Daoy (cell line): ENCODE measurements at places on chromosomes 6 and 20. TPM values are rescaled to one million over a fixed set of nuclear protein-coding genes. Genes with fewer than 3 reads are reported as not detected.

DNA sequence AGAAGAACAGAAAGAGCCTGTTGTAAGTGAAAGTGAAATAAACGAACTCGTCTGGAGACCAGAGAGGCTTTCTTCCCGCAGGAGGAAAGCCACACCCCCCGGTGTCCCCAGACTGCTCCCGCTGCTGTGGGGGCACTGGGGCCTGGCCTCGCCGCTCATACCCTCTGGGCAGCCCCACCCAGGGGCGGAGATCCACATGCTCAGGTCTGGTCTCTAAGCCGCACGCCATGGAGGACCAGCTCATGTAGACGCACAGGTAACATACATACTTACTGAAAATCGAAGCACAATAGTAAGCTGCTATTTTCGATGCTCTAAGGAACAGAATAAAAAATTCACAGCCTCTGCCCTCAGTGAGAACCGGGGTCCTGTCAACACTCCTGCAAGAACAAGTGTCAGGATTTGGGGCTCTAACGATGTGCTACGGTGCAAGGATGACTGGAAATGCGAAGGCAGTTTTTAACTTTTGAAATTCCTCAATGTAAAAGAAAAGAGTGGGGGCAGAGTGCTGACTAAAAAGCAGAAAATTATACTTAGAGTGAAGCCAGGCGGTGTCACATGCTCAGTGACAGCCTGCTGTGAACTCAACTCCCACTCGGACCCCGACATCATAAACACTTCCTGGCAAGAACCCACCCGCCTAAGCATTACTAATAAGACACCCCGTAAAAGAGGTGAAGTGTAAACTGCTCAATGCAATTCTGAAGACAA is 110.5 kb downstream of the IRF4 start:
- peak; percentile 36 for DNase-seq

DNA sequence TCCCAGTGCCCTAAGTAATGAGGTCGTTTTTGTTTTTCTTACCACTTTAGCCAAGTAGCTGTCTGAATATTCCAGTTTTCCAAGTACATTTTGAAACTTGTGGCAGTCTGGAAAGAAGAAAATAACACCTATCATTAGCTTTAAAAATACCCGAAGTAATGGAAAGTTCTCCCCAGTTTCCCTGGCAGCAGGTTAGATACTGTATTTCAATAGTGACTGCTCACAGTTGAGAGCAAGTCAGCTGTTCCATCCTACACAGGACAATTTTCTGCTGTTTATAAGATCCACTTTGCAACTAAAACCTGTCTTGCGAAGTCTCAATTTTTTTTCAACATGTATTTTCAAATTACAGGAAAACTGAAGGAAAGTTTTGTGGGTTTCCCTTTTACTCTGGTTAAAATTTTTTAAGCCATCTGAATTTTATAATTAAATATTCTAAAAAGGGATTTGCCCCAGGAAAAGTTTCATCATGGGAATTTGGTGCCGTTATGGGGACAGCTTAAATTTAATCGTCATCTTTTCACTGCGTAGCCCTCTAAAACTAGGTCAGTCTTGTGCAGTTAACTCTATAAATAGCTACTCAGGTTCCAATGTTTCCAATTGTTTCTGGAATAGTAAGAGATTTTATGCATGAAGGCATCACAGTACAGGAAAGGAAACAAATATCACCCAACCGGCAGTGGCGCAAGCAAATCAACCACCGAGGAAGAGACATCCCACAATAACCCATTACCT is 96.9 kb downstream of the MBOAT1 start:
- no peak for DNase-seq

- peak; percentile 92 for DNase-seq
Observed at GRCh38 chr6:163414117-163414945, at the start of gene QKI. QKI (plus strand) TSS chr6:163414718; CDS start chr6:163415194, 476 bp downstream.

BPIFB4 gene
- total RNA-seq, result not detected in 2 replicates

GRCh38 chr6:5772408-5773120 is 234.2 kb downstream of the NRN1 start:
- no peak for DNase-seq

- DNase-seq, result no peak
Observed at GRCh38 chr20:4989570-4989969, 11.7 kb downstream of the SLC23A2 start.

DNA sequence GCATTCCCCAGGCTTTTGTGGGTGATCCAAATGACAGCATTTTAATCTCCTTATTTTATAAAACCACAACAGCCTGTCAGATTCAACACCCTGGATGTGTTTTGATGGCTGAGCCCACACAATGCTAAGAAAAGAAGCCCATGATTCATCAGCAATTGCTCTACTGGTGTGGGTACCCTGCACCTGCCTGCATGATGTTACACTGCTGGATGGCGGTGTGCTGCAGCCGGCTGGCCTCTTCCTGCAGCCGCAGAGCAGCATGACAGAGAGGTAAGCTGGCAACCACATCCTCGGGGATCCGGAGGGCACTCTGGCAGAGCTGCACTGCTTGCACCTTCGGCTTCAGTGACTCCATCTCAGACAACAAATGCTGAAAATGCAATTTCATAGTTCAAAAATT is 327.5 kb downstream of the SYNE1 start:
- DNase-seq, result peak; percentile 3

GRCh38 chr20:15061955-15062354 is 724.5 kb upstream of the FLRT3 start:
- no peak for DNase-seq

DNA sequence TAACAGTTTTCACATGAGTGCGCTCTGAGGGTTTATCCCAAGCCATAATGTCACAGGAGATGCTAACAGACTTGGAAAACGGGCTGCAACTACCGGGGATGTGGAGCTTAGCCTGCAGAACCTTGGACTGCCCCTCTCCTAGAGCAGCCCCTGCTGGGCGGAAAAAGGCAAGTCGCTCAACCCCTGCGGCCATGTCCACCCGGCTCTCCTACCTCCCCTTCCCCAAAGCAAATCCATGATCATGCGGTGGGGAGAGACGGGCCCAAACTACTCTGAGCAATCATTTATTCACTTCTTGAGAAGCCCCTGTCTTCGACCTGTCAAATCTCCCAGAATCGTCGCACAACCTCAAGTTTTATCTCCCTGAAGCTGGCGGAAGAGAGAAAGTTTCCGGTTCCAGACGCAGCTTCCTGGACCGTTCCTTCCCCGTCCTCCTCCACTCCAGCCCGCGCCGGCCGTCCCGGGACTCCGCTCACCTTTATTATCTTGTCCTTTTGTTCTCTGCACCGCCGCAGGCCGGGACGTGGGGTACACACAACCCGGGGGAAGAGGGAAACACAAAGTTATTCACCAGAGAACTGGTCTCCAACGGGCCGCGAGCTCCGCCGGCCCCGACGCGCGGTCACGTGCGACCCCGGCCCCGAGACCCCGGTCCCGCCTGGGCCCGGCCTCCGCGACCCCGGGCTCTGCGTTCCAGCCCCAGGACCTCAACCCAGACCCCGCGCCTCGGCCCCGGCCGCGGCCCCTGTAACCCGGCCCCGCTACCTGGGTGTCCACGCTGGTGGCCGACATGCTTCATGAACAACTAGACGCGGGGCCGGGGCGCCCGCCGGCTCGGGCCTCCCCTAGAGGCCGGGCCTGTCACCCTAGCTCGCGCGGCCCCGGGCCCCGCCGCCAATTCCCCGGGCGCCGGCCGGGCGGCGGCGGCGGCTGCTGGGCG is 560 bp downstream of the YTHDF1 start:
- DNase-seq, result peak; percentile 46

- no peak for DNase-seq
Observed at GRCh38 chr6:20681243-20681684, 147.0 kb downstream of the CDKAL1 start.

DNA sequence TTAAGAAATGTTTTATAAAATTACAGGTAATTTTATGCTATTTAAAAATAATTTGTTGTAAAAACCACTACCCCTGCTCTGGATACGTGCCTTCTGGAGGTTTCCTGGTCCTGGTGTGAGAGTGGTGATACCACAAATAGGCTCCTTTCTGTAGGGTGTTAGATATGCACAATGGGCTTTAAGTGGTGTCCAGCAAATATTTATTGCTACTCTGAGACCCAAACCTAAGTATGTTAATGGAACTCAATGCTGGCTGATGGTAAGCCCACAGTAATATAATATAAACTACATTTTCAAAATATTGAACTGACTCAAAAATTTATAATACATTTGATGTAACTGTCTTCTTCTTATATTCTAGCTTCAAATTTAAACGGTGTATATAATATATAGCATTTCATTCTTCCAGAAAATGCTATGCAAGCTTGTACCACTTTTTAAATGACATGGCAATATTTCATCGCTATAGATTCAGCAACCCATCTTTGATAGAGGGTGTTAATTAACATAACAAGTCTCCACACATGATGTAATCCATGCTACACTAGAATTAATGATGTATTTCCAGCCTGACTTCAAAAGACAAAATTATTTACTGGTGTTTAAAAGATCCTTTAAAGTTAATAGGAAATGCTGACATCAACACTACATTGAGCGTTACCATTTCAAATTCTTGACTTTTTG is 161.9 kb downstream of the DST start:
- DNase-seq, result no peak

DNA sequence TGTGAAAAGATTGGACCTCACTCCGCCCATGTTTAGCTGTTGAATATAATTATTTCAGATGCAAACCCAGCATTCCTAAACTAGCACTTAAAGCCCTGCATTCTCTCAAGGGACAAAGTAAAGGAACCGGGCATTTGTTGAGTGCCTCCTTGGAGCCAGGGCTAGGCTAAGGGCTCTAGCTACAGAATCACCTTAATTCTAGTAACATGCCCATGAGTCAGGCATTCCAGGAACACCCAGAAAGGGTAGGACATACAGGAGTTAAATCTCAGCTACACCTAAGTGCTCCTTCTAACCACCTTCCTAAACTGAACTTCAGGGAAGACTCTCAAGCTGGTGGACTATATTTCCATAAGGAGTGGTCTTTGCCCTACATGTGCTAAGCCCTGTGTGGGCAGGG is 89.4 kb downstream of the SLC24A3 start:
- DNase-seq, result no peak

DNA sequence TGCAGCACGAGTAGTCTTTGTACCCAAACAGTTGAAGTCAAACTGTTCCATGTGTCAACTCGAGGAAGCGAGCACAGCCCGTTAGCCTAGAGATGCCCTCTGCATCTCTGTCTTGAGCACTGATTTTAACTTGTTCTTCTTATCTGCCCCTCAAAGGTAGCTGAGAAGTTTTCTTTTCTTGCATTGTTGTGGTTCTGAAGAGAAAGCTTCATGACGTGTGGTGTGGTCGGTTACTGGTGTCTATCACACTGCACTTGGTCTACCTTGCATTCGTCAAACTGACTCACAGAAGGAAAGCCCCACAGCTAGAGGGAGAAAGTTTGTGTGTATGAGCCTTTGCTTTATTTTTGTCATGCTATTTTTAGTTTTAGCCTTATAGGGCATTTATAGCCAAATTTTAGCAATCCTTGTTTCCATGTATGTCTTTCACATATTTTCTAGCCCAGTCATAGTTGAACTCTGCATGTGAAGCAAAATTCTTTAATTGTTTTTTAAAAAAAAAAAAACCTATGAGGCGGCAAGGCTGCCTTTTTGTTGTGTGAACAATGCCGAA is 115.1 kb downstream of the JAG1 start:
- DNase-seq, result peak; percentile 86

CD2AP gene
- total RNA-seq, result 53.8 and 61.6 TPM in 2 replicates

GRCh38 chr20:39109933-39110818 is 148.0 kb downstream of the DHX35 start:
- DNase-seq, result no peak

- no peak for DNase-seq
Observed at GRCh38 chr6:1027795-1028569, 283.9 kb upstream of the FOXQ1 start.

- no peak for DNase-seq
Observed at GRCh38 chr6:154134471-154135147, 95.6 kb downstream of the OPRM1 start.

DNA sequence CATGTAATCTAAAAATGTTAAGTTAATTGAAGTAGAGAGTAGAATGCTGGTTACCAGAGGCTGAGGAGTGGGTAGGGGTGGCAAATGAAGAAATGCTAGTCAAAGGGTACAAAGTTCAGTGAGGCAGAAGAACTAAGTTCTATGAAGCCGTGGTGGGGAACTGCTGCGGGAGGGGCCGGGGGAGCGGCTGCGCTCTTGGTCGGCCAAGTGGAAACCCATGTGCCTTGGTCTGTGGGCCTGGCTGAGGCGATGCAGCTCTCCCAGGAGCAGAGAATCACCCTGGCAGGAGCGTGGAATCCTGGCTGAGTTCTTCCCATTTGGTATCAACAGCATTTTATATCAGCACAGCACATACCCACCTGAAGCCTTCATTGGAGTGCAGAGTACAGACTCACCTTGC is 22.3 kb downstream of the TTLL2 start:
- no peak for DNase-seq

LINC00237 gene
- 4.4 TPM in 1 of 2 replicates, not detected in the other for total RNA-seq

DNA sequence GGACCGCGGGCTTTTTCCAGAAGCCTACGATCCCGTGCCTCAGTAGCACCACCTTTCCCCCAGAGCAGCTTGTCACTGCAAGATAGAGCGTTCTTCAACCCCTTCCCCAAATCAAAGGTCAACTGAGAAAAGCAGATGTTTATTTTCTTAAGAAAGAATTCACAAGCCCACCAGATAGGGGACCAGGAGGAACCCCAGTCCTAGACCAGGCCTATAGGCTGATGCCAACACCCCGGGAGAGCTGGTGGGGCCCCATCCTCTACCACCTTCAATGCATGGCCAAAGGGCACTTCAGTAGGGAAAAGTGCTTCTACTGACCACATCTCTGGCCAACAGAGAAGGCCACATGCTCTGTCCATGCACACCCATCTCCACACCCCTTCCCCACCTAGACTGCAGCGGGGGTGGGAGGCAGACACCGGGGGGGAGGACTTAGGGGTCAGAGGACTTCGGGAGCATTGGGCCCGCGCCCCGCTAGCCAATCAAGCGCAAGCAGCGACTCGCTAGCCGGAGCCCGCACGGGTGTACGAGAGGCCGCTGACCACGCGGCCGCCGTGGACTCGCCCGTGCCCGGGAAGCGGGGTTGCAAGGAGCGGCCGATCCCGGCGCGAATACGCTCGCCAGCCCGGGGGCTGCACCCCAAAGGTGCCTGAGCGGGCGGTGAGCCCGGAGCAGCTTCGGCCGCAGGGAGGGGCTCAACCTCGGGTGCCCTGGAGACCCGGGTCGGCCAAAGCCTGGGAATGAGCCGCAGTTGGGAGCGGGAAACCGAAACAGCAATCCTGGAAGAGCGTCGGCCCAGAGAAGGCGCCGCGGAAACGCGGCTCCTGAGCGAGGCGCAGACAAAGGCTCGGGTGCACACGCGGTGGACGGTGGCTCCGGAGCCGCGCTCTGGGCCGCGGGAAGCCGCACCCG is 2.8 kb downstream of the PDE10A start:
- peak; percentile 42 for DNase-seq

EDEM2 gene
- total RNA-seq, result 22.7 and 25.9 TPM in 2 replicates

DNA sequence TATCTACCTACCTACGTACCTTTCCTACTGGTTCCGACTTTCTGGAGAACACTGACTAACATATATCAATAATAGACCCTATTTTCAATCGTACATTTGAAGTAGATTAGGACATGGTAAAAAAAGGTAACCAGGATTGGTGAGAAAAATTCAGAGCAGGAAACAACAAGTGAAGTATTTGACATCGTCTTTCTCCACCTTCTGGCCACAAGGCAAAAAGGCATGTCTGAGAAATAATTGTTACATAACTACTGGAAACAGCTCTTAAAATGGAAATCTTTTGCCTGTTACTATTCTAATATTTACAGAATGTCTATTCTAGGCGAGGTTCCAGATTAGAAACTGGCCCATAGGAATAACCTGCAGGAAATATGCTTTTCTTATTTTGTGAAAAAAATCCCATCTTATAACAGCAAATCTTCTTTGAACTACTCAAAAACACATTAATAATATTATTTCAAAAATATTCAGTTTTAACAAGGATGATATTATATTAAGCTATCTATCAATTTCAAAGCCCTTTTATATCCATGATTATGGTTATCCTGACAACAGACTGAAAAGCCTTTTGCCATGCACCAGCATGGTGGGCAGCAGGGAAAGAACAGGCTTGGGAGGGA is 80.8 kb downstream of the RCAN2 start:
- DNase-seq, result peak; percentile 30

CDSN gene
- not detected in 2 replicates for total RNA-seq

FKBP1C gene
- 0.21 TPM in 1 of 2 replicates, not detected in the other for total RNA-seq
